ENCODE measurements at places on chromosomes 16 and 17. TPM values are rescaled to one million over a fixed set of nuclear protein-coding genes. Genes with fewer than 3 reads are reported as not detected.

The TOM1L2 gene
- 70.4 TPM for total RNA-seq

The GGT6 gene
- total RNA-seq, result not detected

The HAS3 gene
- 1.3 TPM for total RNA-seq

The KRT25 gene
- not detected for total RNA-seq

The ARHGDIG gene
- not detected for total RNA-seq

The CDH8 gene
- total RNA-seq, result 15.4 TPM

Data from aorta (tissue), 5 donors.